ENCODE measurements at places on chromosomes 2 and 18.

DNA sequence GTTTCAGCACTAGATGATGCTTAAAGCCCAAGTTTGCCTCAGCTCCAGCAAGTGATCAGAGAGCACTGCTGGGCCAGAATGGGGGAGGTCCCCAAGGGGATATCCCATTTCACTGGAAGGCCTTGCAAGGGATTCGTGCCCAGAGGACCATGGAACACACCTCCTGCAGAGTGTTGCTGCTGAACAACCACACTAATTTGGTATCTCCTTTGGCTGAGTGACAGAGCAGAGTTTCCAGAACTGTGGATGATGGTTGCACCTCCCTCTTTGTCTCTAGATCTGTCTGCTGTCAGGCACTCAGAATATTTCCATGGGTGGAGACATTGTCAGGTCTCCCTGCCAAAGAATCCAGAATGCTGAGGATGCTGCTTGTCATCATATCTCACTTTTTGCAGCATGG is 484.8 kb upstream of the NETO1 start:
- no peak for DNase-seq

DNA sequence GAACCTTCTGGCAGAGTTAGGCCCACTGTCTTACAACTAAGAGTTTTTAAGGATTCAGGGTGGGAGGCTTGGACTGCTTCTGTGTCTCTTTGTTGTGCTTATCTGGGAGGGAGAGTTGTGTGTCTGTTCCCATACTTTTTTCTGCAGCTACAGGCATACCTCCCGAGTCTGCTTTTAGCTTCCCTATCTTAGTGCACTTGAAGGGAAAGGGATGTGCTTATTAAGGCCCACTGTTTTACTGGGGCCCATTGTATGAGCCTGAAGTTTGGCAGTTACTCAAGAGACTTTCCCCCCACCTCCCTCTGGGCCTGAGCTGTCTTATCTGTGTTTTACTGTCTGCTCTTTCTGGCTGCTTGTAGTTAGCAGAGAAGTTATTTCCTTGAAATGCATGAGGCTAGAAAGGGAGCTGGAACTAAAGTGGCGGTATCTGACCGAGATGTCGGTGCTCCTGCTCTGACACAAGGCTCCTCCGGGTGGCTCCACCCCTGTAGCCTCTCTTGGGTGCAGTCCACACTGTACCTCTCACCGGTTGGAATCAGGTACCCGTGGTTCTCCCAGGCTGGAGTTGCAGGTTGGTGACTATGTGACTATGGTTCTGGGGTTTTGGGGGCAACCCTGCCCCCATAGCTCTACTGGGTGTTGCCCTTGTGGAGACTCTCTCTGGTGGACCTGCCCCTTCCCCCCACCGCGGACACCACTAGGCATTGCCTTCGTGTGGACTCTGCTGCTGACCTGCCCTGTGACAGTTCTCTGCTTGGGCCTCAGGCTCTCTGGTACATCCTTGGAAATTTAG is 12.9 kb downstream of the UBR3 start:
- no peak for DNase-seq

- DNase-seq: no peak
These were observed 127.0 kb downstream of the ST6GAL2 start for GRCh38 chr2:106758901-106759497.

DNA sequence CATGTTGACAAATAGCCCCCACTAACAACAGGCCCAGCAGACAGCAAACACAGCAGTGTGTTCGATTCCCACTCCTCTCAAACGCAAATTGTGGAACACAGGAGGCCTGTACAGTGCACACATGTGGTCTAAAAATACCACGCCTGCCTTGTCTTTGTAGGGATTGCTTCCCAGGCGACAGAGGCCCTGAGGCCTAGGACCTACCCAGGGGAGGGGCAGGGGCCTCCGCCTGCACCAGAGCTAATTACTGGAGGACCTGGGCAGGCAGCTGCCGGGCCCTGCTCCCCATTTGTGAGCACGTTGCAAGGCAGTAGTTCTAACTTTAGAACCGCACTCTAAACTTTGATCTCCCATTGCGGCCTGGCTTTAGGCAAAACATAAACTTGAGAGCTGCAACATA is 316.0 kb downstream of the TXNL1 start:
- no peak for DNase-seq

- peak; percentile 45 for DNase-seq
These were observed 216.0 kb downstream of the TGIF1 start for GRCh38 chr18:3665780-3666525.

GRCh38 chr18:10213526-10213925 is 240.9 kb upstream of the APCDD1 start:
- no peak for DNase-seq

DNA sequence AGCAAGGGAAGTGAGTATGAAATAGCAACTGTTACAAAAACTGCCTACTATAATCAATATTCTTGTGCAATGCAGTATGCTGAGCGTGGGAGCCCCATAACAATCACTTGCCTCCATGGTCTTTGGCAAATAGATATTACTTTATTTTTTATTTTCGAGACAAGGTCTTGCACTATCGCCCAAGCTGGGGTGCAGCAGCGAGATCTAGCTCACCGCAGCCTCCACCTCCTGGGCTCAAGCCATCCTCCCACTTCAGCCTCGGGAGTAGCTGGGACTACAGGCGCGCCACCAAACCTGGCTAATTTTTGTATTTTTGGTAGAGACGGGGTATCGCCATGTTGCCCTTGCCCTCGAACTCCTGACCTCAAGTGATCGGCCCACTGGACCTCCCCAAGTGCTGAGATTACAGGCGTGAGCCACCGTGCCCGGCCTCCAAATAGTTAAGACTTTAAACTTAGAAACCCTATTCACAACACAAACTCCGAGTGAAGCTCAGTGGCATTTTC is 1.2 kb upstream of the CCNT2 start:
- peak; percentile 2 for DNase-seq

DNA sequence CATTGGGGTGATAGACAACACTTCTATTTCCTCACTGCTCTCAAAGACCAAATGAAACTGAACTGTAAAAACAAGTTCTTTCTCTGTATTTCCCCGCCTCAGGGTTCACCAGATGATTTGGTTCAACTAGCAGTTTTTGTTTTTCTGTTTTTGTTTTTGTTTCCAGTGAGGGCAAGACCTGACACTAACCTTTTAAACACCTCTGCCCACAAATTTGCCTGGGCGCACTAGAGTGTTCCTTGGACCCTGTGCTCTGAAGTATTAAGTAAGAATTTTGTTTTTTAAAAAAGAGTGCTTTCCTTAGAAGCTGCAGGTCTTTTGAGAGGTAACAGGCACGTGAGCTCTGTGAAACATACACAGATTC is 92.9 kb downstream of the DYSF start:
- no peak for DNase-seq

GRCh38 chr2:127943186-127943585 is 57.4 kb upstream of the AMMECR1L start:
- no peak for DNase-seq

- no peak for DNase-seq
These were observed 139.9 kb upstream of the LTBP1 start for GRCh38 chr2:32806857-32807256.

GRCh38 chr2:227834916-227835650 is 21.4 kb downstream of the CCL20 start:
- no peak for DNase-seq

DNA sequence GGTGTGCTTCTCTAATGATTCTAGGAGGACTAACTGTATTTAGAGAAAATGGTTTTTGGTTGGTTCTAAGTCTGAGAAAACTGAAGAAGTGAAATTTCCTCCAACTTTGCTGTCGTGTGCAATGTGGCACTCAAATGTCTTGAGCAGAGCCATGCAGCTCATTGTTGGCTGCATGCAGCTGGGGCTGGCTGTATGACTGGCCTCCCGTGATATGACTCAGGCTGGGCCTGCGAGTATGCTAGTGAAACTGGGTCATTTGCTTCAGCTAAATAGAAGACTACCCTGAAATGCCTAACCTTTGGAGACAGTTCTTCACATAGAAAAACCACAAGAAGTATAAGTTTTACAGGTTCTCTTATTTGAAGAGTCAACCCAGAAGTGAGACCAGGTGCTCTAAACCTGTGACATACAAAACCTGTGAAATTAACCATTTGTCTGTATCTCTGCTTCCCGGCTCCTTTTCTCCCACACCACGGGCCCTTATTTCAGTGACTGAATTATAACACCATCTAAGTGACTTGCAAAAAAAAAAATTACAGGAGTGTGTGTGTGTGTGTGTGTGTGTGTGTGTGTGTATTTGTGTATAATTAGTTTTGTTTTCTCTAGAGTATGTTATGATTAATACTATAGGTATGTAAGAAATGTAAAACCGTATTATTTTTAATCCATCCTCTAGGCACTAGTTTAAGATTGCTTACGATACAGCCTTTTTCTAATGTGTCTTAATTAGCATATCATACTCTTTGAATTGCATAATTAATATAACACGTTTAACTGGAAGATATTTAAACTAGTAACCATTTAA is 15.9 kb downstream of the POLI start:
- DNase-seq: peak; percentile 73

DNA sequence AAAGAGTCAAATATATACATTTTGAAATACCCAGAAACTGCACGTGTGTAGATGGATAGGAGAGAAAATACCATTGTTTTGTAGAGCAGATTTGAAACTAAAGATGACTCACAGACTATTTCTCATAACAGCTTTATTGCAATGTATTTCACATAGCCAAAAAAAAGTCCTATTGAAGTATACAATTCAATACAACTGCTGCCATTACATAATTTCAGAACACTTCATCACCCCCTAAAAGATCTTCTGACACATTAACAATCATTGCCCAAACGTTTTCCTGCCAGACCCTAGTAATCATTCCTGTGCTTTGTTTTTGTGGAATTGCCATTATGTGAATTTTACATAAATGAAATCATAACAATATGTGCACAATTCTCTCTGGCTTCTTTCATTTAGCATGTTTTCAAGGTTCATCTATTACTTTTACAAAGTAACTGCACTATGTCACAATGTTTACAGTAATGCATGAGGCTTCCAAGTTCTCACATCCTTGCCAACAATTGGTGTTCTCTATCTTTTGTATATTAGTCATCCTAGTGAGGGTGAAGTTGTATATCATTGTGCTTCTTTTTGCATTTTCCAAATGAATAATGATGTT is 378.6 kb upstream of the CWC22 start:
- no peak for DNase-seq

GRCh38 chr2:143633419-143633818 is 504.2 kb downstream of the ARHGAP15 start:
- no peak for DNase-seq

GRCh38 chr18:69757733-69758132 is 189.9 kb downstream of the CD226 start:
- DNase-seq: no peak

DNA sequence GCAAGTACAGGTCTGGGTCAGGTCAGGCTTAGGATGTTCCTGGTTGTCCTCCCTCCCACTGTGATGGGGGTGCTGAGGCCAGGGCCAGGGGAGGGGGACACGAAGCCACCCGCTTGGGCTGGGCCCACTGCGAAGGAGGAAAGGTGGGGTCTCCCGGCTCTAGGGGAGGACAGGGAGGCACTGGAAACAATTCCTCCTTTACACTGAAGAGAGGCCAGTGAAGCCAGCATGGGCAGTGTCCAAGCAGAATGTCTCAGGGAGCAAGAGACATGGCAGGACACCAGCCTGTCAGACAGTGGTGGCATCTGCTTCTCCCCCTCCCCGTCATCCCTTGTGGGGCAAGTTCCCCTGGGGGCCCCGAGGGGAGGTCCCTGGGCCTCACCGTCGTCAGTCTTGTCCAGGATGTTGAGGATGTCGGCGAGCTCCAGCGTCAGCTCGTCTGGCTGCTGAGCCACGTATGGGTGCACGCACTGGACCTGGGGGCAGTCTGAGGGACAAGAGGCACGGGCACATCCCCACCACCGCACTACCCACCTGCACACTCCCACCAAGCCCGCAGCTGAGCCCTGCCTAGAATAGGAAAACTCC is 10.8 kb downstream of the SNORC start:
- DNase-seq: no peak

GRCh38 chr2:63692002-63692606 is 103.3 kb downstream of the MDH1 start:
- DNase-seq: no peak

DNA sequence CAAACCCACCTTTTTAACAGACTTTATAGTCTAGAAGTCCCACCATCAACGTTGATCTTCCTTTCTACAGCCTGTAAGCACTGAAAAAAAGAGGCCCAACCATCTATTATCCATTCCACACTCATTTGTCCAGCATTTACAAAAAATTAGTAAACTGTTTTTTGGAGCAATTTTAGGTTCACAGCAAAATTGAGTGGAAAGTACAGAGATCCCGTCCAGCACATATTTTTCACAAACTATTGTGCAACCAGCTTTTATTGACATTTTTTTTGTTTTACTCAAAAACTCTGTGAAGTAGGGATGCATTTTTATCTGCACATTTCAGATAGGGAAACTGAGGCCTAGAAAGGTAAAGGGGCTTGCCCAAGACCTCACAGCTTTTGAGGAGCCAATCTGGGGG is 68.6 kb downstream of the TNP1 start:
- no peak for DNase-seq

DNA sequence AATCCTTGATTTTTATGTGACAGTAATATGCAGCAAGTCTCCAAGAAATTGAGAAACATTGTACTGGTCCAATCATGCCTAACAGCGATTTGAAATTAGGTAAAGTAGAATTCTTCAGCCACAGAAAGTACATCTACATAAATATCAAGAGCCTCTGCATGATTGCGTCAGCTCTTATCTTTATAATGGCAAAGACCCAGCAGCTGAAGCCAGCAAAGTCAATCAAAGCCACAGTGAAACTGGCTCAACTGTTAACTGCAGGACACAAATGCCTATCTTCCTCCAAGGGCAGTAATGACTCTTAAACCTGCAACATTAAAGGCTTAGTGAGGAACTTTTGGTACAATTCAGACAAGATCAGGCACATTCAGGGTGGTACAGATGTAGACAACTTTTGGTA is 102.5 kb downstream of the BARD1 start:
- DNase-seq: no peak

- DNase-seq: no peak
These were observed 57.6 kb downstream of the DOCK10 start for GRCh38 chr2:224984637-224985036.

GRCh38 chr2:232984451-232985207 is 28.4 kb downstream of the NGEF start:
- DNase-seq: no peak

- no peak for DNase-seq
These were observed 796 bp downstream of the MYO1B start for GRCh38 chr2:191245869-191246531.

DNA sequence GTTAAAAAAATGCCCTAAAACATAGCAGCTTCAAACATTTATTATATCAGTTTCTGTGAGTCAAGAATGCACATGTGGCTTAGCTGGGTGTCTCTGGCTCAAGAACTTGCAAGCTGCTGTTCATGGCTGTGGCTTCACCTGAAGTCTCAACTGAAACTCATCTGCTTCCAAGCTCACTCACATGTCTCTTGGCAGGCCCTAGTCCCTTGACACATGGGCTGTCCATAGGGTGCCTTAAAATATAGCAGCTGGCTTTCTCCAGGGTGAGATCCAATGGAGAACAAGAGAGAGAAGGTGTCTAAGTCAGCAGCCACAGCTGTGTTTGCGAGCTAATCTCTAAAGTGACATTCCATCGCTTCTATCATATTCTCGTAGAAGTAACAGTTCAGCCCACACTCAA is 152.8 kb downstream of the DSEL start:
- no peak for DNase-seq
